ENCODE measurements at places on chromosomes 2 and 18.

- DNase-seq: no peak
Measured at GRCh38 chr2:95700519-95700918, 108.7 kb downstream of the TRIM43 start.

DNA sequence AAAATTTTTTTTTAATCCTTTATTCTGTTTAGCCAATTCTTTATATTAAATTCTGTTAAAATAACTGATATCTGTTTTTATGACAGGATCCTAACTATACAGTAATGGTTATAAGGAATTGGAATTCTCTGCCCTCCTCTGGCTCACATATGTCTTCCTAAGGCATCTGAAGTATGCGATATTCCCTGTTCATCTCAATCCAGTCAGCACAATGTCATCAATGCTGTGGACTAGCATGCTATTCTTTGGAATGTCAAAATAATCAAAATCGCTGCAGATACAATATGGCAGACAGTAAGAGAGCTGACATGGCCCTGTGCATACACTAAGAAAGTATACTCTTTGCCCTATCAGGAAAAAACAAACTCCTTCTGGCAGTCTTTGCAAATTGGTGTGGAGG lies 107.6 kb downstream of the AP1S3 start:
- no peak for DNase-seq

DNA sequence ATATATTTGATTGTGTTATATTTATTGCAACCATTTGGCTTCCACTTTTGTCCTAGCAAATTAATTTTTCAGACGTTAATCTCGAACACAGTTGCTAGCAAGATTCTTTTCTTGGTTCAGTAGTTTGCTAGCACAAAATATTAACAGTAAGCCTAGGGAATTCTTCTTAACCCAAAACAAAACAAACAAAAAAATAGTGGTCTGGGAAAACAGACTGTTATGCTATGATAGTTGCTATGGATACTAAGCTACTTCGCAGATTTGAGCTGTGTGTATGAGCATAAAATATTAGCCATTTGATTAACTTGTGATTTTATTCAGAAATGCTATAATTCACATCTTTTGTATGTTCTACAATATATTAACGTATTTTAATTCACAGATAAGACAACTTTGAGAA lies 541.5 kb upstream of the NETO1 start:
- no peak for DNase-seq

DNA sequence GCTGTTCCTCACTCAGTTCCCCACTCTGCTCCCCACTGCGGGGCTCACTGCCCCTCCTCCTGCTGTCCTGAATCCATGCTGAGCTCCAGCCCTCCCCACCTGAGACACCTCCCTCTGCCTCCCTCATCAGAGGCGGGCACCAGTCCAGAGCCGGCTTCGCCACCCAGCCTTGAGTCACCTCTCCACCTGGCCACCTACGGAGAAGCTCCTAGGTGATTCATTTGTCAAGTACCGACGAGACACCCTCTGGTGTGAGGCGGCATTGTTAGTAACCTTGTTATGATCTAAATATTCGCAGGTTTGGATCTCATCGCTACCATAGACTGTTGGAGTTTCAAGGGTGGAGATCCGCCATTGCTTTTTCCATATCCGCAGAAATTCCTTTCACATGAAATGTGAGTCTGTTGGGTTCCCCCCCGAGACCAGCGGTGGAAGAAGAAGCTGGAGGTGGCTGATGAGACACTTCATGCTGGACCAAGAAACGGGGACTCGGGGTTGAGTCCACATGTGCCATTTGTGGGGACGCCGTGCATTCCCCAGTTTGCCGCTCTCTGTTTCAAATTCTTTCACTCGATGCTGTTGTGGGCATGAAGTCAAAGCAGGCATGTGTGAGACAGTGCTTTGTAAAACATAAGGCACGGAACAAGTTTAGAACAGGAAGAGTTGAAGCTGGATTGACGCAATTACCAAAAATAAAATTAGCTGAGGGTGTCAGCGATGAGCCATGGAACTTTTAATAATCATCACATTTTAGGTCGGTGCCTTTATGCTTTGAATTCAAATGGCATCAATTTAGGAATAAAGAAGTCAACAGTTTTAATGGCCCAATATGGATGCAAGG lies 259.8 kb upstream of the HDAC4 start:
- no peak for DNase-seq

- DNase-seq: no peak
Measured at GRCh38 chr18:35933982-35934381, 38.5 kb upstream of the RMP24 start.

DNA sequence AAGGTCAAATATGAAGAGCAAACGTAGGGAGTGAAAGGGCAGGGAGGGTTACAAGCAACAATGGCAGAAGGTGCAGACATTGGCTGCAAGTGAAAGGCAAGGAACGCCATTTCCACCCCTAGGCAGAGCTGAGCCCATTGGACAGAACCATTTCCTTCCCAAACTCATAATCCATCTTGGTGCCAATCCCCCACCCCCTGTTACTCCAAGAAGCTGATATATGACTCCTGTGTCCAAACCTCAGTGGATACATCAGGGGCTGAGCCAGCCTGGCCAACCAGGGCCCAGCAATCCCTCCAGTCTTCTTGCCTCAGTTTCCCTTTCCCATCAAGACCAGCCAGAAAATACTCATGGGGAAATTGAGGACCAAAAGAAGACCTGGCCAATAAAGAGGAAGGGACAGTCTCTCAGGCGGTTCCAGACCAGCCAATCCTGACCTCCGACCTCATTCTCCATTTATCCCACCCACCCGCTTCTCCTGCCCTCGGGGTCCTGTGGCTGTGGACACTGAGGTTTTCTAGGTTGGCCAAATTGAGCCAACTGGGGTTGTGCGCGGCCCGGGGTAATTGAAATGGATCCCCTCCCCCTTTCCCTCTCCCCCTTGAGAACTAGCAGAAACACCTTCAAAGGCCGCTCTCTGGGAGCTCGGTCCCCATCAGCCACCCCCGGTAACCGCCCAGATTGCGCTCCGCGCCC lies 24.8 kb downstream of the TNS1 start:
- DNase-seq: no peak

DNA sequence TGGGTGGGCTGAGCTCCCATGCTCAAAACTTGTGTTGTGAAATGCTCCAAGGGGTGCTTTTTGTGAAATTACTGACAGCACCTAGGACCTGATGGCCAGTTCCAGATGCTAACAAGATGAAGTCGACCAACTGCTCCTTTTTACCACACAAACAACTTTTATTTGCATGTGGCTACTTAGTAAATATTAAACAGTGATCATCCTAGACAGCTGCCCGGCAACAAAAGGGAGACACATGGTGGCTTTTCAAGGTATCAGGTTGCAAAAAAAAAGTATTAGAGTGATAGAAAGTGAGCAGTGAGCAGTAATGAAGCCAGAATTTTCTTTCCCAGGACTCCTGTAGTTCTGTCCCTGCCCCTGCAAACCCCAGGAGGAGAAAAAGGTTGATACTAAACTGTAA lies 118.5 kb downstream of the RPIA start:
- no peak for DNase-seq

DNA sequence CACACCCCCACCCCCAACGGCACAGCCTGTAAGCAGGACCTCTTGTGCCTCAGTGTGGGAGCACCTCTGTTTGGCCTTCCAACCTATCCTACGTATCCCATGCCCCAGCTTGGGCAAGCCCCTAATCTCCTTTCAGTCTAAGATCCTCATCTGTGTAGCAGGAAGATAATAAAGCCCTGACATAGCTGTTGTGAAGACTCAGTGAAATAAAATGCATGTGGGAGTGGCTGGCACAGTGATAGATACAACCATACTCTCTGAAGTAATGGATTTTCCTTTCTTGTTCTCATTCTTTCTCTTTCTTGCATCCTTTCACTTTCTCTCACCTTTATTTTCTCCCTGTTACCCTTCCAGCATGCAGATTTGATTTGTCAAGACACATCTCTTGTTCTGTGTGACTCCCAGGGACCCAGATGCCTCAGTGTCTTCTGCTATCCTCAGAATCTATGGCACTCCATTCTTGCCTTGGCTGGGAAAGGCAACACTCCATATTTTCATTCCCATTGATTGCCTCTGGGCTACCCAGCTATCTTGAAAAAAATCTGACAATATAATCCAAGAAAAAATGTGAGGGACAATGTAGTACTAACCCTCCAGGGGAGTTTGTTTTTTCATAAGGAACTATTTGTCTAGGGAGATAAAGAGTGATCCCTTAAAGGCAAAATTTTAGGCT lies 207.2 kb upstream of the SETBP1 start:
- no peak for DNase-seq

GRCh38 chr2:43424262-43425207 lies 171.3 kb downstream of the THADA start:
- DNase-seq: no peak

DNA sequence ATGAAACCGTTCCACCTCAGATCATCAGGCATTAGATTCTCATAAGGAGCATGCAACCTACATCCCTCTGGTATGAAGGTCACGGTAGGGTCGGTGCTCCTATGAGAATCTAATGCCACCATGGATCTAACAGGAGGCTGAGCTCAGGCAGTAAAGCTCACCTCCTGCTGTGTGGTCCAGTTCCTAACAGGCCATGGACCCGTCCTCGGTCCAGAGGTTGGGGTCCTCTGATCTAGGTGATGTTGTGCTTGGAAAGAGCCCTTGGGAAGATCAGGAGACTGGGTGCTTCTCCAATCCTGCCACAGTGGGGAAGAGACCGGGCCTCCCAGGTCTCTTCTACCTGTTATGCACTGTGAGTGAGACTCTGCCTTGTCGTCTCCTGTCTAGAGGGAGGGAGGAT lies 104.6 kb downstream of the ACKR3 start:
- no peak for DNase-seq

- no peak for DNase-seq
Measured at GRCh38 chr2:217863883-217864282, 138.9 kb downstream of the TNS1 start.

GRCh38 chr2:233831861-233832260 lies 22.5 kb downstream of the HJURP start:
- no peak for DNase-seq

DNA sequence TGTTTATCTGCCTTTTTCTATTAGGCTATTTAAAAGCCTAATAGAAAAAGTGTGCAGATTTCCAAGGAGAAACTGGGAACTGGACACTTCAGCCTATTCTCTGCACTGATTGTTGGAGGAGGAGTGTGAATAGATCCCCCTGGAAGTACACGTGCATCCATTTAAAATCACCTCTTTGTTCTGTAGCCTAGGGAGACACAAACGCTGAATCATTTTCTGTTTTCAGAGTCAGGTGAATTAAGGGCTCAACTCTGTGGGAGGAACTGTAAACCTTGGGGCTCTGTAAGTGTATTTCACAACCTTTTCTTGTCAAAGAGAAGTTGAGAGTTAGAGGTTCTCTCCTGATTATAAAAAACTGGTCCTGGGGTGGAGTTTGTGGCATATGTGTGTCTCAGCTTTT lies 159.7 kb downstream of the SPAG16 start:
- DNase-seq: no peak

DNA sequence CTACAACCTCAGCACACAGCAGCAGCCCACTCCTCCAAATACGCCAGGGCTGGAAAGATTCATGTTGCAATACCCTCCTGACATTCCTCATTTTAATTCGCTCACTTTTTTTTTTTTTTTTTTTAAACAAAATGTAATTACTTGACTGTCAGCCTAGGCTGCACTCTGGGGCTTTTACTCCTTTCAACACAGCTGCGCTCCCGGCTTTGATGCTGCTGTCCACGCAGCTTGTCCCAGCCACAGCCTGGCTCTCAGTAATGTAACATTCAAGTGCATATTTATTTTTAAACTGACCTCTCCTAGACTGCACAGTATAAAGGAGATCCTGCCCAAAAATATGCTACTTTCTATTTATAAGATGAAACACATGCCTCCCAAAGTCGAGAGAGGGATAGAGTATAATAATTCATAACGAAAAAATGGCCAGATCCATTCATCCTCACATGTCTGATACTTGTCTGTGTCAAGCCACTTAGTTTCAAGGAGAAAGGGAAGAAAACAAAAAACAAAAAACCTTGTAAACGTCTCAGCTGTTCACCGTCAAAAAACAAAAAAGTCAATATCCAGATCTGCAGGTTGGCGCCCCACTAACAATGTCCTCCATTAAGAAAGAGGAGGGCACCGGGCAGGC lies 949 bp downstream of the CDC42EP3 start:
- DNase-seq: no peak

DNA sequence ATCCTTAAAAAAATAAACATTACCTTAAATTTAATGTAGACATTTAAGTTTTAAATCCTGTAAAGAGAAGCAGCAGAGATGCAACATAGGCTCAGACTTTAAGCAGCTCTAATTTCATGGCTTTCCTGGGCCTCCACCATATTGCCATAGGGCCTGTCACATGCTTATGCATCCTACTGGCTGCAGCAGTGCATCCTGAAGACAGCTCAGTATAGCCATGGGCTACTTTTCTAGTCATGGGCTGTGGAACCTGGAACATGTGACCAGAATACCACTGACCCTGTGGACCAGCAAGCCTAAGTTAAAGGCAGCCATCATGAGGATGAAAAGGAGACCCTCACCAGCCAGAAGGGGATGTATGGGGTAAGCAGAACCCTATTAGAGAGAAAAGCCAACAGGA lies 10.7 kb downstream of the RMP24 start:
- DNase-seq: no peak

- DNase-seq: no peak
Measured at GRCh38 chr2:240111253-240111652, 24.9 kb downstream of the COPS9 start.

DNA sequence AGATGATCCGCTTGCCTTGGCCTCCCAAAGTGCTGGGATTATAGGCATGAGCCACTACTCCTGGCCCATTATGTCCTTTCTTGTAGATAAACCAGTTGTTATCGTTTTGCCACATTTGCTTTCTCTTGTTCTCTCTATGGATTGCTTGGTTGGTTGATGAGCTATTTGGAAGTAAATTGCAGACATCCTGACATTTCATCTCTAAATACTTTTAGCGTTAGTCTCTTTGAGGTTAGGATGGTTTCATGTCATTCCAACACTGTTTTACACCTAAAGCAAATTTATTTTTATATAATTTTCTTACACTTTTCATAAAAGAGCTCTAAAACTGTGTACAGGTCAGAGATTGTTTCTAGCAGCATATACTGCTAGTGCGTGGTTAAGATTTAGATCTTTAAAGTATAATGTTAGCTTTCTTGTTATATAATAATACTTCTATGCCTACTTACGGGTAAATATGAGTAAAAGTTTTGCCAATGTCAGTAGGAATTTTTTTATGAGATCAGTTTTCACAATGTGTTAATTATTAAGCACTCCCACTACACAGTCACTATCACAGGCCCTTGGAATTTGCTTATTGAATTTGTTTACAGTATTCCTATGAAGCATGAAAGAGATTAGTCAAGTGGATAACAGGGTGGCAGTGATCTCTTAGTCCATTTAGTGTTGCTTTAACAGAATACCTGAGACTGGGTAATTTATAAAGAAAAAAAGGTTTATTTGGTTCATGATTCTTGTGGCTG lies 10.3 kb downstream of the POLI start:
- DNase-seq: no peak

DNA sequence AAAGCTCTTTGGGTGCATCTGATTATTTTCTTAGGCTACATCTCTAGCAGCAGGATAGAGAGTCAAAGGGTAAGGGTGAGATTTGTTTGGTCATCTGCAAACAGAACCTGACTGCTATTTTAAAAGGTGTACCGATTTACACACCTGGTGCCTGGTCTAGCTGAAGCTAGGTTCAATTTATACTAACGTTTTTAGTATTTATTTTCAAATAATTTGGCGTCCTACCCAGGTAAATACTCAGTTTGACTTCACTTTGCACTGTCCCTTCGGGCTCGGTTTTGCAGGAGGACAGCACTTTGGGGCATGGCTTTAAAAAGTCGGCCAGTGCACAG lies 683 bp downstream of the PTRHD1 start:
- DNase-seq: no peak

Data from SHP77 treated with DMSO at 0.1 percent for 48 hours (cell line).